Hematopoietic multipotent progenitor cell treated with erythropoietin and hydrocortisone succinate and interleukin-3 and kit ligand, for 17 days (in vitro differentiated cells): ENCODE measurements at places on chromosomes 5 and 9.

DNA sequence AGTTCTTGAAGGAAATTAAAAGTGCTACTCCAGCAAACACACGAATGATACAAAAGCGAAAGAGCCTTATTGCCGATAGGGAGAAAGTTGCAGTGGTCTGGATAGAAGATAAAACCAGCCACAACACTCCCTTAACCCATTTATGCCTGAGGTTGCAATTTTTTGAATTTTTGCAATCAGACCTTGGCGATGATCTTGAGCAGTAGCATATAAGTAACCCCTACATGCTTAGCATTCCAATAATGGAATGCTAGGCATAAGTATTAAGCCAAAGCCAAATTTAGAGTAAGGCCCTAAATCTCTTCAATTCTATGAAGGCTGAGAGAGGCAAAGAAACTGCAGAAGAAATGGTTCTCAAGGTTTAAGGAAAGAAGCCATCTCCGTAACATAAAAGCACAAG, 153.5 kb downstream of the SLC28A3 start:
- DNase-seq, result no peak

- DNase-seq, result no peak
These were observed 409.8 kb downstream of the MAN2A1 start for GRCh38 chr5:110099572-110099971.

DNA sequence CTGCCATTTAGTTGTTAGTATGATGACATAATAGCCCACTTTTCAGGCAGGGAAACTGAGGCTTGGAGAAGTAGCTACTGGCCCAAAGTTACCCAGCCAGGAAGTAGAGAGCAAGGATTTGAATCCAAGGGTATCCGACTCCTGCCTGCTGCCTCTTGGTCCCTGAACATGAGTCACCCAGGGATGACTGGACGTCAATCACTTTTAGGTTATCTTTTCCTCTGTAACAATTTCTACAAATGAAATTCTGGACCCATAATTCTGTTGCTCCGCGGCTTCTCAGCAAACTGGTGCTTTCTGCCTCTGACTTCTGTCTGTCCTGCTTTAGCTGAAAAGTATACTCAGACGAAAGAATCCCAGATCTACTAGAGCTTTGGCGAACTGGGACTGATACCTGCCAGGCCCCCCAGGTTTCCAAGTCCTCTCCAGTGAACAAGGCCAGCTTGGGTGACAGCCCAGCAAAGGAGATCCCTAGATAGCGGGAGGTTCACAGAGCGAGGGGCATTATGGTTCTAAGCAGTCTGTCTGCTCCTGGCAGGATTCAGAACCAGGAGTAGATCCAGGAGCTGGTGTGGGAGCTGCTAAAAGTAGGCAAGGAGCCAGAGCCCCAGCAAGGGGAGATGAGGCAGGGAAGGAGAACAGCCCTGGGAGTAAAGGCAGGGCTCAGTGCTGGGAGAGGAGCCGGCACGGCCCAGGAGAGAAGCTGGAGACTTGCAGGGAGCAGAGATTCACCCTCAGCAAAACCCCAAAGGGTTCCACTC, 20.6 kb downstream of the OLFML2A start:
- DNase-seq, result no peak

DNA sequence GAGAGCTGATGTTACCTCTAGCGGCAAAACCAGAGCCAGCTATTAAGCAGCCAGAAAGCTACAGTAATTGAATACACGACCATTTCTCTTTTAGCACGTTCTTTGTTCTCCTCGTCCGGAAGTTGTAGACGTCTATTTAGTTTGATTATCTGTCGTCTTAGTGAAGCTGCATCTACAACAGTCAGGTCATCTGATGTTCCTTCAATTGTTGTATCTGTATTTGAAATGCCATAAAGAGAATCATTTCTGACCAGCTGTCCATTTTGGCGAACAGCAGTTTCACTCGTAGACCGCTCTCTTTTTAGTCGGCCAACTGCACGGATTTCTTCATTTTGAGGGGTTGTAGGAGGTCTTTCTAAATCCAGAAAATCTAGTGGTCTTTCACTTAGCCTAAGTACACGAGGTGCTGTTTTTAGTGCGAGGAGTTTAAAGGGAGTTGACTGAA, 12.6 kb downstream of the PDE6A start:
- no peak for DNase-seq

DNA sequence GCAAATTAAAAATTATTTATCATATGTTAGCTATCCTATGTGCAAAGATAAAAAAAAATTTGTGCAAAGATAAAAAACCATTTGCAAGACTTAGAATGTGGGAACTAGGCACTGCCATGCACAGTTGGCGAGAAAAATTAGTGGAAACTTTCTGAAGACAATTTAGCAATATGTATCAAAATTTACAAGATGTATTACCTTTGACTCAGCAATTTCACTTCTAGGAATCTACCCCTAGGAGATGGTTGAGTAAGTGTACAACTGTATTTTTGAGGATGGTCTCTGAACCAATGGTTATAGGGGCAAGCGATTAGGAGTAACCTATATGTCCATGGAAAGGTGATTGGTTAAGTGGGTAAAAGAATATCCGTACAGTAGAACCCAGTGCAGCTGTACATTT, 88.9 kb downstream of the FGF1 start:
- DNase-seq, result no peak

GRCh38 chr5:39013938-39014337, 60.3 kb downstream of the RICTOR start:
- DNase-seq, result no peak

GRCh38 chr9:20854444-20854843, 170.4 kb downstream of the FOCAD start:
- no peak for DNase-seq

DNA sequence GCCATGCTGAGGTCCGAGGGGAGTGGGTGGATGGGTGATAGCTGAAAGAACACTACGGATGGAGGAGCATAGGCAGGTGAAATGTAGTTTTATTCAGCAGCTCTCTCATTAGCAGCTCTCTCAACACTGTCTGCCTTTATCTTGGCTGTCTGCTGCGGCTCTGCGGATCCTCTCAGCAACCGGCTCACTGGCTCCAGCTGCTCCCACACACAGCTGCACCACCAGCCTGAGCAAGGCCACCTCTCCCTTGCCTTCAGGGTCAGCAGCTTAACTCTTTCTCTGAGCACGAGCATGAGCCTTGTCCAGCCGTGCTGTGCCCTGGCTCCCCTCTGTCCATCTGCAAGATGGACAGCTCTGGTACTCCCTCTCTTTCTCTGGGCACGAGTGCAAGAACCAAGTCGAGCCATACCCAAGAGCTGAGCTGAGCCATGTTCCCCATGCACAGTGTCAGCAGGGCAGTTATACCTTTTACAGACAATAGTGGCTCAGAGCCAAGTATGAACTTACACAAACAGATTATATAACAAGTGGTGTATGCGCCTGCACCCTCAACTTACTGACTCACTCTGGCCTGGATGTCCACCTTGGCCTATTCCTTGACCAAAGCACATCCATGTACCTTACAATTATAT, 108.5 kb downstream of the MACIR start:
- DNase-seq, result no peak
